ENCODE measurements at places on chromosomes 5 and 9.

- DNase-seq: no peak
Measured at GRCh38 chr9:33161589-33162132, 5.5 kb downstream of the B4GALT1 start.

- no peak for DNase-seq
Measured at GRCh38 chr5:66438696-66439095, 157.5 kb upstream of the MAST4 start.

- DNase-seq: no peak
Measured at GRCh38 chr5:112857866-112858265, 3.2 kb upstream of the SRP19 start.

GRCh38 chr5:96986450-96986849, 50.6 kb downstream of the LNPEP start:
- DNase-seq: no peak

GRCh38 chr9:5851445-5851844, 18.5 kb upstream of the ERMP1 start:
- no peak for DNase-seq

DNA sequence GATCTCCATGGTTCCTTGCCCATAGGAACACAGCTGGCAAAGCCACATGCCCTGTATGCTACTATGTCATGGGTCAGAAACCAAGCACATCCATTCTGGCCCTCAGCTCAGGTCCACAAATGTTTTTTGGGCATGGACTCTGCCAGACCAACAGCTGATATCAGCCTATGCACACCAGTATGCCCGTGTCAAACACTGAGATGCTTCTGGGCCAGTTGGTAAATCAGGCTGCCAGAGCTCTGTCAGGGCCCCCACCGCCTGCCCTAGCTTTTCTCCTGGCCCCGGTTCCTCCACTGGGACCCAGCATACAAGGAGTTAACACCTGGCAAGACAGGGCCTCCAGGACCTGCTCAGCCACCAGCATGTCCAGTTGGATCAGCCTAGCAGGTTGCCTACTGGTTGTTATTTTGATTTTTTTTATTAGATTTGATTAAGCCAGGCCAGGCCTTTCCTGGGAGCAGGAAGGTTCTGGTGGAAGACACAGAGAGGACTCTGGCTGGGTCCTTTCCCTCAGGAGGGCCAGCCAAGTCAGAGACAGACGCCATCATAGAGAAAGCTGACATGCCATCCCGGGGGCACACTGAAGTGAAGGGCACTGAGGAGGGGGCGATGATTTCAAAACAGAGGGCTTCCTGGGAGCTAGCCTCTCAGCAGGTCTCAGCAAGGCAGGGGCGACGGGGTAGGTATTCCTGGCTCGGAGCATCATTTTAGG, 65.8 kb downstream of the TSTD2 start:
- DNase-seq: no peak

GRCh38 chr5:176535101-176535663, 2.0 kb downstream of the RNF44 start:
- no peak for DNase-seq

DNA sequence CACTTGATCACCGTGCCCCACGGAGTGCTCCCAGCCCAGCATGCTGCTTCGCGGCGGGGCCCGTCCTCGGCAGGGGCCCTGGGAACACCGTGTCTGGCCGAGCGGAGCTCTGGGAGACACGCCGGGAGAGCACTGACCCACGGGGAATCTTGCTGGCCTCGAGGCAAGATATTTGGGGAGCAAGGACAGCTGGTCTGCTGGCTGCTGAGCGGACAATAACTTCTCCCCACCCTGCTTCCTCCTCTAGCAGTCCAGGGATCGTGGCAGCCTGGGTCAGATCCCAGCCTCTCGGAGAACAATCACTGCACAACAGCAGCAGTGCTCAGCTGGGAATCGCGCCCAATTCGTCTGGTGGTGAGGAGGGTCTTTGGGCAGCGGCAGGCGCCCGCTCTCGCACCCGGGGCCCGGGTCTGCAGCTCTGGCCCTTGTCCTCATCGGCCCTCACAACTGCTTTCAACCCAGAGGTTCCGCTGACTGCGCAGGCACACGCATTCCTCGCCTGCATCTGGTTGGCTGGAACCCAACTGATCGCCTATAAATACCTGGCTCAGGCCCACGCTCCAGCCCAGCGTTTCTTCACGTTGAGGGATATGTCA, 43.4 kb downstream of the DBH start:
- no peak for DNase-seq

GRCh38 chr9:34956648-34957047, 1.4 kb upstream of the PHF24 start:
- no peak for DNase-seq

GRCh38 chr9:76595645-76596044, 136.7 kb downstream of the GCNT1 start:
- no peak for DNase-seq

DNA sequence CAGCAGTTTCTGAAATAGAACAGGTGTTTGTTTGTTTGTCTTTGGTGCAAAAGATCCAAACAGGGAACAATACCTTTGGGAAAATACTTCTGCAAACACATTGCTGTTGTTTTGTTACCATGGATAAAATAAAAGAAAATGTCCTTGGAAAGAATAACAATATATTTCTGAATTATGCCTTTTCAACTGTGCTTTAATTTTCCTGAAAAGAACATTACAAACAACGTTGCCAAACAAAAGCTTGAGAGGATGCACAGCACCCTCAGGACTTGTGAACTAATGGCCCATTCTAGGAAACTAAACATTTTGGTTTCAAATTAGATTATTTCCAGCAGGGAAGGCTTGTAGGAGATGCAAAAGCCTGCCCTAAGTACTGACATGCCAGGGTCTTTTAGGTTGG, 967.2 kb downstream of the TLE4 start:
- DNase-seq: no peak

- DNase-seq: no peak
Measured at GRCh38 chr9:107488375-107489143, 1.0 kb downstream of the KLF4 start.

DNA sequence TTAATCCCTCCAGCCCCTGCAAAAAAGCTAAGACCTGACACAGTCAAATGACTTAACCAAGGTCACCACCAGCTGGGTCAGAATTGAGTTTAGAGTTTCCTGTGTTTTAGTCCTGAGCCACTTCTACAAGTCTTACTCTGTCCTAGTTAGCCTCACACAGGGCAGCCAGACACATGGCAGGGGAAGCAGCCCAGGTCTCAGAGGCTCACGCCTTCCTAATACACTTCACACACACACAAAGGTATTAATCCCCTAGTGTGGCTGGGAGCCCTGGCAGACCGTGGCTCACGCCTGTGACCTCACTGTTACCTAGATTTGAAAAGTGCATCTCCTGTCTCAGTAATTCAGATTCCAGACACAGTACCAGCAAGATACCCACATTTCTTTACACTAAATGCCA, 77.4 kb upstream of the WWC1 start:
- DNase-seq: no peak

- no peak for DNase-seq
Measured at GRCh38 chr5:143080982-143081381, 310.8 kb downstream of the ARHGAP26 start.

DNA sequence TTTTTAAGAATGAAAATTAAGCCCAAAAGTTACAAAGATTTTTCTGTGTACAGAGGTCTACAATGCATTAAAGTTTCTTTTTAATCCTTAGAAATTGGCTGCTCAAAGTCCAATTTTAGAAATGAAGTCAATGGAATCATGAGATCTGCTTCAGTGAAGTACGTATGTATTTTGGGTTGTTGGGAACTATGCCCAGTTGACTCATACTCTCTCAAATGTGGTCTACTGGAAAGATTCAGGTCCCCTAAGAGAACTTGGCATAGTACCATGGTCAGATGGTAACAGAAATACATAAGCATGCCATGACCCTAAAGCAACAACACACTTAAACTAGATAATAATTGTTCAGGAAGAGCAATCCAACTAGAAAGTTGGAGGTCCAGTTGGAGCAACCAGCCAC, 23.0 kb downstream of the FBLL1 start:
- no peak for DNase-seq

DNA sequence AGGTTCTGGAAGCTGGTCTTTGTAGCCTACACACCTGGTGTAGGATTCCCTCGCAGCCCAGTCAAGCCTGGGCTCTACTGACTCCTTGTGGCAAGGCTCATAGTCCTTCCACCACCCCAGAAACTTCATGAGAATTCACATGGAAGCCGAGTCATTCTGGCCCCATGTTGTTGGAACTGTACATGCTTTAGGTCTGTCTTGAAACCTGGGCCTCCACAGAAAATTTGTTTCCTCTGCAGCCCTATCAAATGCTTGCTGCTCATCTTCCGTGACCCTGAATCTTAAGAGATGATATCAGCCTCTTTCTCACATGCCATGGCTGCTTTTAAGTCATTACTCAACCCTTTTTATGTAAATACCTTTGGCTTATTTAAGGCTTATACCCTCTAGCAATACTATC, 113.4 kb upstream of the GRHPR start:
- no peak for DNase-seq

GRCh38 chr9:131432597-131433301, 38.9 kb downstream of the PRRC2B start:
- DNase-seq: no peak

DNA sequence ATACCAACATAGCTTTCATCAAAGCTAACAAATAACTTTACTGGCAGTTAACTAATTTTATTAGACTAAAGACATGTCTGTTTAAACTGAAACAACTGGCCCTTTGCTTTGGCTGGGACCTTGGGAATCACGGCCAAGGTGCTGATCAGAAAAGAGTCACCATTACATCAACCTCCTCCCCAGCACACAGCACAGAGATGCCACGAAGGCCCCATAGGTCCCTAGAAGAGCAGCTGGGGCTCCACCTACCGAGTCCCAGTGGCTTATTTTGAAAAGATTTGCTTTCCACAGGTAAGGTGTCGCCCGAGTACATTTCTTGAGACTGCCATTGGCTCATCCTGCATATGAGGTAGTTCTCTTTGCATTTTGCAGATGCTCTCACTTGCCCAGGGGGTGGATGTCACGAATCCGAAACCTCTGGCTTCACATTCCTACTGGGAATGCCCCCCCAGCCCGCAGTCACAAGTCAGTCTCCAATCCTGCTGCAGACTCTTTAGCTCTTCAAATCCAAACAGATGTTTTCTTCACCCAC, 18.8 kb upstream of the HSD17B3 start:
- DNase-seq: no peak

DNA sequence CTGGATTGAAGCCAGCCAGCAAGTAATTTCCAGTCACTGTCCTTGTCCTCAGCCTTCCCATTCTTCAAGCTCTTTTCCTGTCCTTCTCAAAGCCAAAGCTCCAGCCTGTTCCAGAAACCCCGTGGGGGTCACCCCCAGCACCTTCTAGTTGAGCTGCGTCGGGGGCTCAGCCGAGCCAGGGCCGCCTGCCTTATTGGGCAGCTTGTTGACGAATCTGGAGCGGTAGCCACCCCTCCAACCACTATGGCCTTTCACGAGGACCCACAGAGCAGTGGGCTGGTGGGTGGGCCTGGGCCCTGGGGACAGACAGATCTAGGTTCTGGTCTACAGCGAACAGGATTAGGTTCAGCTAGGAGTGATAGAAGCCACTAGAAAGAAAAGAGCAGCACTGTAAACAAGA, 47.3 kb downstream of the TSPAN17 start:
- DNase-seq: no peak

- no peak for DNase-seq
Measured at GRCh38 chr9:96493757-96494156, 43.8 kb downstream of the HABP4 start.

- DNase-seq: no peak
Measured at GRCh38 chr5:155728857-155729683, 597.9 kb upstream of the SGCD start.

- DNase-seq: no peak
Measured at GRCh38 chr9:68981789-68982188, 32.1 kb downstream of the PRKACG start.

DNA sequence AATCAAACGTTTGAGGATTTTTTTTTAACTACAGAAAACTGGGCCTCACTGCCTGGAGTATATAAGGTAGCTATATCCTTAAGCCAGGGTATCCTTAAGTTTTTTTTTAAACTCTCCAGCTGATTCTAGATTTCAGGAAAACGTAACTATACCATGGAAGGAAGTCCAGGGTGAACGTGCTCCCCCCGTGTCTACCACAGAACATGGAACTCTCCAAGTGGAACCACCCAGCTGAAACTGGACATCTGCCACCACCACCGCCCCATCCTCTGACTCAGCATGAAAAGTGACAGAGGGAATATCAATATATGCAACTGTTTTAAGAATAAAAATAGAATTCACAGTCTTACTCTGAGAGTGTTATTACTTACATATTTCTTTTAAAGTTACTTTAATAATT, 61.3 kb downstream of the DROSHA start:
- DNase-seq: no peak

DNA sequence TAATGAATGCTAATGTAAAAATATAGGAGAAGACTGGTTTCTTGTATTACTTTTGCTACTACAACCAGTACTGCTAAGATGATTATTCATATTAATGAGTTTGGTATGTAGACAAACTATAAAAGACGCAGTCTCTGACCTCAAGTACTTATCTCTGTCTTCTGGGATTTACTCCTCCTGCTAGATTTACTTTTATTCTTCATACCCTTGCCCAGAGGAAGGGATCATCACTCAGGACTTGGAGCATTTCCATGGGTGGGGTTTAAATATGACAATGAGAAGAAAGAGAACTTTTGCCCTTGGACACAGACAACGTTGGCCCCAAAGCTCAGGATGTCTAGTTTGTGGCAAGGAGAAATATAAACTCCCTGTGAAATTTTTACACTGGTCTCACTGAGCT, 126.1 kb downstream of the BNC2 start:
- DNase-seq: no peak

DNA sequence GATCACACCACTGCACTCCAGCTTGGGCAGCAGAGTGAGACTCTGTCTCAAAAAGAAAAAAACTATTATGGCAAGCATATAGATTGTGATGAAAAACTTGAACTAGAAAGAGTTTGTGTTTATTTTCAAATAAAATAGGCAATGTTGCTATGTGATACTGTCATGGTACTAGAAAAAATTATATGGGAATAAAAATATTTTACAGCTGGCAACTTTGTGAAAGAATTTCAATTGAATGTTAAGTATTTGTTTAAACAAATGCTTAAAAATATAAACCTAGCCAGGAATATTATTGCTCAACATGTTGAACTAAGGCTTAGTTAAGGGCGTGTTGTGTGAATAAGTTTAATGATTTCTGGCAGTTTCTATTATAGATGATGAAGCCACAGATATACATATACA, 31.7 kb downstream of the HSDL2 start:
- no peak for DNase-seq

DNA sequence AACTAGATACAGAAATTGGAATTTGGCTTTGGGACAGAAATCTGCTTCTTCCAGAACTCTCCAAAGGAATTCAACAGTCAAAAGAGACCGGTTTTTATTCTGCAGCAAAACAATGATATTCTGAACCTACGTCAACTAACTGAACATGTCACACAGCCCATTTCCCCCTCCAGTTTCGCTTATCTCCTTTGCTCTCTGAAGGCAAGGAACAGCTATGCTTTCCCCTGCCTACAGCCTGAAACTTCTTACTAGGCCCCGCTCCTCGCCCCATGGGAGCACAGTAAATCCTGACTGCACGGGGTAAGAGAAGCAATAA, 488 bp downstream of the SKIC3 start:
- DNase-seq: no peak

GRCh38 chr5:107652839-107653607, 17.7 kb downstream of the EFNA5 start:
- no peak for DNase-seq

- no peak for DNase-seq
Measured at GRCh38 chr5:36389245-36389644, 87.5 kb upstream of the RANBP3L start.

GRCh38 chr9:69093471-69094103, 58.0 kb downstream of the FXN start:
- DNase-seq: no peak

Measured in stimulated activated CD4-positive, alpha-beta T cell treated with anti-CD3 and anti-CD28 coated beads, Interleukin-15, amount 100 ng/mL, for 1 hour (primary cell).